ENCODE measurements at places on chromosomes 2 and 18.

DNA sequence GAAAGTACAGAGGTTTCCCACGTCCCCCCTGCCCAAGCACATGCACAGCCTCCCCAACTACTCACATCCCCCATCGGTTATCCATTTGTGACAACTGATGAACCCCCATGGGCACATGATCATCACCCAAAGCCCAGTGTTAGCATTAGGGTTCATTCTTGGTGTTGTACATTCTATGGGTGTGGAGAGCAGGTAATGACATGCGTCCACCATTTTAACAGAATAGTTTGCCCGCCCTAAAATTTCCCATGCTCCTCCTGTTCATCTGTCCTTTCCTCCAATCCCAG lies 74.3 kb downstream of the LONRF2 start:
- no peak for DNase-seq

DNA sequence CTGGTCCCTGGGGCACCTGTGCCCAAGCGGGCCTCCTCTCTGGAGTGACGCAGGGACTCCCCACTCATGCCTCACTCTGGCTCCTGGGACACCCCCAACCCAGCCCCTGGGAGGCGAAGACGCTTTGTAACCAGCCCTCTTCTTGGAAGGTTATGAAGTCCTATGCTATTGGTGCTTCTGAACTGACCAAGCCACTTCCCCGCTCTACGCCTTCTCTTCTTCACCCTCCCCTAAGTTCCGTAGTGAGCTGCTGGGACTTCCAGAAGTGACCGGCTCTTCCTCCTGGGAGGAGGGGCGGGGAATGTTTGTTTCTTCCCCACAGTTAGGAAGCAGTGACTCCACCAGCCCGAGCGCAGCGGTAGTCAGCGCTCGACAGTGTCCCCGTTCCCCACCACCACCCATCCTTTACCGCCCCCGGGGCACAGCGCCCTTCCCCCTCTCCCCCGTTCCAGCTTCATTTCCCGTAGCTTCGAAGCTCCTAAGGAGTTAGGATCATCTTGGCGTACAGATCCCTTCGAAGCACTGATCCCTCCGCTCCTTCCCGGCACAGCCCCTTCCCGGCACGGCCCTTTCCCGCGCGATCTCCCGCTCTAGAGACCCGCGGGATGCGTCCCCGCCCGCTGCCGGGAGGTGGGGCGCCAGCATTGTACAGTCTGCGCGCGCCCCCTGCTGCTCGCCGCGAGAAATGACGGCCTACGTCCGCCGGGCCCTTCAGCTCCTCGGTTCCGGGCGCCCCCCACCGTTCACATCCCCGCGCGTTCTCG lies 25.3 kb upstream of the NOTO start:
- peak; percentile 90 for DNase-seq

DNA sequence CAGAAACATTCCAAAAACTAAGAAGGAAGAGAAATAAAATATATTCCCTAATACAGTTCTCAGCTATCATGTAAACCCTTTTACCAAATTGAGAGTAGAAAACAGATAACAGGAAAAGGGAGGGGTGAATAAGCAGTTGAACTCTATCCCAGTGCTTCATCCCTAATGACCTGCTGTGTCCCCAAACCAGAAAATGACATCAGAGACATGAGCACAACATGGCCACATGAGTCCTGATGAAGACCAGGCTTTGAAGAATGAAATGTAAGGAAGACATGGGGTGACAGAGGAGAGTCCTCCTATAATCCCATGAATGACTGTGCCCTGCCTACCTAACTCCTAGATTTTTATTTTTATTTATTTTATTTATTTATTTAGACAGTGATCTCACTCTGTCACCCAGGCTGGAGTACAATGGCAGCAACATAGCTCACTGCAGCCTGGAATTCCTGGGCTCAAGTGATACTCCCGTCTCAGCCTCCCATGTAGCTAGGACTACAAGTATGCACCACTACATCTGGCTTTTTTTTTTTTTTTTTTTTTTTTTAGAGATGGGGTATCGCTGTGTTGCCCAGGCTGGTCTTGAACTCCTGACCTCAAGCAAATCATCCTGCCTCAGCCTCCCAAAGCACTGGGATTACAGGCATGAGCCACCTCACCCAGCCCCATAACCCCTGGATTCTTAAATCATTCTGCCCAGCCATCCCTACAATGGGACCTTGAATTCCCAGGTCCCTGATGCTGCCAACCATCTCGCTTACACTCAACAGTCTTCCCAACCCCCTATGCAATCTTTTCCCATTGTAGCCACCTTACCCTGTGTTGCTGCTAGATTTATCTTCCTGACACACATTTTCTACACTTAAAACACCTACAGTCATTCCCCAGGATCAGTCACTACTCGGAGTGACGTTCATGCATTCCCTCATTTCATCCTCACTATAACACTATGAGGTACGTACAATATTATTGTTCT lies 64.5 kb downstream of the ANKRD44 start:
- no peak for DNase-seq

DNA sequence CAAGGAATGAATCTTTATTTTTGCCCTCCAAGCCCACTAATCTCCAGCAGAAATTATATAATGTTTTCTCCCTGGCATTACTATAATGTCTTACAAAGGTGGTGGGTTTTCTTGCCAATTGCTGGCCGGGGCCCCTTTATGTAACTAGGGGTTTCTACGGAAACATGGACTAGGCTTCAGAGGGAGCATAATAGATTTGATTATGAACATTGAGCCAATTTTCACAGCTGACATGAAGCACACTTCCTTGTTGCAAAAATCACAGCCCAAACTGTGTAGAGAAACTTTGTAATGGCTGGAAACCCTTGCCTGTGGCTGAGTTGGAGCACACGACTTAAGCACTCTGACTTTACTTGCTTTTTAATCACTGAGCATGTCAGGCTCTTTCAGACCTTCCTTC lies 3.8 kb upstream of the CYRIA start:
- DNase-seq = no peak

GRCh38 chr18:24400587-24400986 lies 3.0 kb upstream of the OSBPL1A start:
- no peak for DNase-seq

GRCh38 chr2:43074592-43075053 lies 151.8 kb downstream of the ZFP36L2 start:
- no peak for DNase-seq

DNA sequence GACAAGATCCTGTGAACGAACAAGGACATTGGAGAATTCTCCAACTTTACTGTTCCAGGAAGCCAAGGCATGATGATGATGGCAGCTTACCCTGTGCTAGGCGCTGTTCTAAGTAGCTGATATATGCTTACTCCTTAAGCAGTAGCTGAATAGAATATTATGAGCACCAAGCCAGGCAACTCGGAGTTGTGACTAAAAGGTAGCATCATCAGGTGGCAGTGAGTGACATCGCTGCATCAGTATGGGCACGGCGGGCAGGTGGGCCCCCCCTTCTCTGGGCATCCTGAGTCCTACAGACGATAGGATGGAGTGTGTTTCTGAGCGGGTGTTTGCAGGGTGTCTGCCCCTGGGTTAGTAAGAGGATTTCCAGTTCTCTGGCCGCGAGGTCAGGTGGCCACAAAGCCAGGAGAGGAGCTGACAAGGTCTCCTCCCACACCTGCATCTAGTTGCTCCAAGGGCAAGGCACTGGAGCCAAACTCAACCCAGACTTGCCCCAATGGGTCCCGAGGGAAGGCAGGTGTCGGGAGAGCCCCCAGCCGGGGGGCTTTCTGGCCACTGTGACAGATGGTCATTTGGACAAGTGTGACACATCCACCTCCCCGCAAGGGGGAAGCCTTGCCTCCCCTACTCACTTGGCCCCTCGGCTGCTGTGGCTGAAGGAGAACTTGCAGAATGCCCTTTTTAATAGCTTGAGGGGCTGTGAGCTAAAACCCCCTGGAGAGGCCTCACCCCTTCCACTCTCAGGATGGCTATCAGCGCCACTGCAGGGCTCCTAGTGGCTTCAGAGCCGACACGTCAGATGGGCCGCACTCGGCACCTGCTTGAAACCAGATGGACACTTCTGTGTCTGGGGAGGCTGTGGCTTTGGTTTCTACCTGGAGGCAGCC lies 55.5 kb downstream of the CRACDL start:
- no peak for DNase-seq

- DNase-seq = no peak
These were observed 297.4 kb downstream of the SMAD2 start for GRCh38 chr18:47632970-47633635.

DNA sequence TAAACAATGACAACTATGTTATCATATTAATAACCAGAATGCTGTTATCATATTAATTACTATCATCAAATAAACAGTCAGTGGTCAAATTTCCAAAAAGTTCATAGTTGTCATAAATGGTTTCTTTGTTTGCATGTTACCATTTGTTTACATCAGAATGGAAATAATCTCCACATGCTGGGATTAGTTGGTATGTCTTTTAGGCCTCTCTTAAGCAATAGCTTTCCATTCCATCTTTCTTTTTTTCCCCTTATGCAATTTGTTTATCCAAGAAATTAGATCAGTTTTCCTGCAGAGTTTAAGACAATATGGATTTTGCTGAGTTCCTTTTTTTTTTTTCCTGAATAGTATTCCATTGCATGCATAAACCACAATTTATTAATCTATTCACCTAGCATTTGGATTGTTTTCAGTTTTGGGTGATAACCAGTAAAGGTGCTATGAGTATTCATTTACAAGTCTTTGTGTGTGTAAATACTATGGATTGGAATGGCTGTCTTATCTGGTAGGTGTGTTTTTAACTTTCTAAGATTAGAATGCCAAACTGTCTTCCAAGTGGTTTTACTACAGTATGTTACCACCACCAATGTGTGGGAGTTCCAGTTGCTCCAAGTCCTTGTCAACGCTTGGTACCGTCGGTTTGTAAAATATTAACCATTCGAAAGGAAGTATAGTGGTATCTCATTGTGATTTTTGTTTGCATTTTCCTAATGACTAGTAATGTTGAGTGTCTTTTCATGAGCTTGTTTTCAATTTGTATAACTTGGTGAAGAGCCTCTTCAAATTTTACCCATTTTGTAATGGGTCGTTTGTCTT lies 33.3 kb upstream of the TXNDC2 start:
- no peak for DNase-seq

GRCh38 chr18:4351005-4351404 lies 104.1 kb downstream of the DLGAP1 start:
- no peak for DNase-seq

- peak; percentile 5 for DNase-seq
These were observed 147.7 kb downstream of the KLHL29 start for GRCh38 chr2:23532391-23533337.

DNA sequence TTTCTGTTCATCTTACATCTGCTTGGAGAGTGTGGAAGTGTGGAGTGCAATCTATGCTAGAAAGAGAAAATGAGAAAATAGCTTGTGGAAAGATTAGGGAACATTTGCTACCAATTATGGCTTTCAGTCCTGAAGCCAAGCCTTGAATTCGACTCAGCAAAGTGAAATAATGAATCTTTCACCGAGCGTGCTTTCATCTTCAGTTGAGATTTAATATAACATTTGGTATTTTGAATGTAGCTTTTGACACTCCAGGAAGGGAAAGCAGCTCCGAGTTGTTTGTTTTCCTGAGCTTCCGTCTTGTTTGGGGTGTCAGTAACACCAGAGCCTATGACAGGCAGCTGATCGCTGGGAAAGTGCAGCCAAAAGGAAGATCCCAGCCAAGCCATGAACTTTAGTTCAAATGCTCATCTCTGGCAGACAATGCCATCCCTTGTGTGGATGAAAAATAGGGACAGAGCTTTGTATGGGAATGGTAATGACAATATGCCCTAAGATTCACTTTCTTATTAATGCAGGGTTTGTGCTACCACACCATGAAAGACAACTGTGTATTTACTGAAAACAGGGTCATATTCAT lies 25.0 kb upstream of the PHLPP1 start:
- DNase-seq = no peak

DNA sequence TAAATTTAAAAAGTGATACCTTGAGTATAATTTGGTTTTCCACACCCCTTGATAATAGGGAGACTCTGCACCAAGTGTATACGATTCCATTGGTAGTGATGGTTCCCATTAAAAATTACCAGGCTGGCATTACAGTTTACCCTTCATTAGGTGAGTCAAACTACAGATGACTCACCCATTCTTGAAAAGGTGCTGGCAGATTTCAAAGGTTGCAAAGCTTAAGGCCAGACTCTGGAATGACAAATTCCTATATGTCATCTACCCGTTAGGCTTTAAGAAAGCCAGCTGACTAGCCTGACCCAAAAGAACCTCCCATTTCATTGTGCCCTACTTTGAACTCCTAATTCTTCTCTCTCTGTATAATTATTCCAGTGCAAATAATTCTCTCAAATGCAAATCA lies 124.4 kb downstream of the LRRTM4 start:
- DNase-seq = no peak

DNA sequence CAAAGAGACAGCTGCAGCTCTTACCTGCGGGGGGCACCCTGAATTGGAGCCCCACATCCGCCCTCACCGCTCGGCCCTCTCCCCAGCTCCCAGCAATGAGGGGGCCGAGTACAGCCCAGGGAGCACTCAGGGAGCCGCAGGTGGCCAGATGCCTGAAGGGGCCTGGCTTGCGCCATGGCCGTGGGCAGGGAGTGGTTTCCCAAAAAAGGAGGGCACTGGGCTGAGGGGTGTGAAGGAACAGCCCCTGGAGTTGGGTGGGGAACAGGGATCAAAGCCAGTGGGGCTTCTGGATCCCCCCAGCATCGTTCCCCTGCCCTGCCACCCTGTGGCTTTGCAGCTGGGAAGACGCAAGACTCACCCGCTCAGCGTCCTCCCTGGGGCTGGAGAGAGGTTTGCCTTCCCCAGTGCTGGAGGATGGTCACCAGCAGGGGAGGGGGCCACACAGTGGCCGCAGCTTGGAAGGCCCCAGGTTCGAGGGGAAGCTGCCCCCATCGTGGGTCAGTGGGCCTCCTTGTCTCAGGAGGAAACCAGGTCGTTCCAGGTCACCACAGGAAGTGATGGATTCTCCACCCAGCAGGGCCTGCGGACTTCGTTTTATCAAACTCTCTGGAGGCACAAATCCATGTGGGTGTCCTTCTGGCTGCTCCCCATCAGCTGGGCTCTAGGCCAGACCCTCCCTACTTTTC lies 68.2 kb upstream of the HPCAL1 start:
- DNase-seq = no peak

- DNase-seq = no peak
These were observed 170.0 kb downstream of the PDE11A start for GRCh38 chr2:177902395-177903163.

GRCh38 chr2:122859260-122859659 lies 1103.8 kb downstream of the TSN start:
- no peak for DNase-seq

- DNase-seq = peak; percentile 50
These were observed 13.5 kb upstream of the ZAP70 start for GRCh38 chr2:97699765-97700444.
